Hippocampal formation (tissue), 2 donors: ENCODE measurements at places on chromosomes 3 and 15.

DNA sequence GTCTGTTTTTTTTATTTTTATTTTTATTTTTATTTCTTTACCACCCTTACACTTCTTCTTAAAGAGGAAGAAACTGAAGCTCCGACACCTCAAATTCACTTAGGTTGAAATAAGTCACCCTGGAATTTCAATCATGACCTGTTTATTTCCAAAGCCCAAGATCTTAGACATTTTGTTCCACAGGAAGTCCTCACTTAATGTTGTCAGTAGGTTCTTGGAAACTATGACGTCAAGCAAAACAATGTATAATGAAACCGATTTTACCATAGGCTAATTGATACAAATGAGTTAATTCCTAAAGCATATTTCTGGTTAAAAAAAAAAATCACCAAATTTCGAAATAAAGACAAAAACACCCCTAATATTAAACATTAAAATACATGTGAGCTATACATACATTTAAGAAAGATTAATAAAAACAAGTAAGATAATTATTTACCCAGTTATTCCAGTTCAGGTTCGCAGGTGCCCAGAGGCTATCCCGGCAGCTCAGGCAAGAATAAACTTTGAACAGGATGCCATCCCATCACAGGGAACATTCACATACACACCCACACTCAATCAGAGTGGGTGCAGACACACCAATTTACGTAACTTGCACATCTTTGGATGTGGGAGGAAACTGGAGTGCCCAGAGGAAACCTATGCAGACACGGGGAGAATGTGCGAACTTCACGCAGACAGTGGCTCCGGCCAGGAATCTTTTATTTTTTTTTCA is 391.0 kb downstream of the RAP2B start:
- no peak for DNase-seq

GRCh38 chr15:68485721-68486360 is 53.9 kb upstream of the ITGA11 start:
- no peak for DNase-seq

DNA sequence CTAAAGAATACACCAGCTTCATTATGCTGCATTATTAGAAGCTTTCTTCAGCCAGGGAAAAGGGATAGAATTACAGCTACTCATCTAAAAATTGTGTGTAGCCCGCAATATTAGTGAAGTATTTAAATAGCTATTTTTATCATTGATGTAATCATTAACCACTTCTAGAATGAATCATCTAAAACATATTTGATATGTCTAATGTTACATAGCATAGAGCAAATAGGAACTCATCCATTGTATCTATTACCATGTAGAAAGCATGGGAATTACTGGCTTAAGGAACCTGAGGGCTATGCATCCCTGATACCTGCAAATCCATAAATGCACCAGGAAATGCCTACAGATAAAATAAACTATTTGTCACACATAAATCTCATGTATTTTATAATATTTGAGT is 54.5 kb upstream of the VGLL3 start:
- DNase-seq, result no peak

DNA sequence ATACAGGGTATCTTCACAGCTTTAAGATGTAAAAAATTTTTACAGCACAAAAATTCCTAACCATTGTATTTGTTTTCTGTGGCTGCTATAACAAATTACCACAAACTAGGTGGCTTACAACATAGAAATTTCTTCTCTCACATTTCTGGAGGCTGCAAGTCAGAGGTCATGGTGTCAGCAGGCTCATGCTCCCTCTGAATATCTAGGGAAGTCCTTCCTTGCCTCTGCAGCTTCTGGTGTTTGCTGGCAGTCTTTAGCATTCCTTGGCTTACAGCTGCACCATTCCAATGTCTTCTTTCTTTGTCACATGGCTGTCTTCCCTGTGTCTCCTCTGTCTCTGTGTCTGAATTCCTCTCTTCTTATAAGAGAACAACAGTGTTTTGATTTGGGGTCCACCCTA is 310.2 kb upstream of the SUCLG2 start:
- DNase-seq, result no peak

GRCh38 chr3:126136428-126137220 is 43.8 kb downstream of the ALDH1L1 start:
- no peak for DNase-seq

DNA sequence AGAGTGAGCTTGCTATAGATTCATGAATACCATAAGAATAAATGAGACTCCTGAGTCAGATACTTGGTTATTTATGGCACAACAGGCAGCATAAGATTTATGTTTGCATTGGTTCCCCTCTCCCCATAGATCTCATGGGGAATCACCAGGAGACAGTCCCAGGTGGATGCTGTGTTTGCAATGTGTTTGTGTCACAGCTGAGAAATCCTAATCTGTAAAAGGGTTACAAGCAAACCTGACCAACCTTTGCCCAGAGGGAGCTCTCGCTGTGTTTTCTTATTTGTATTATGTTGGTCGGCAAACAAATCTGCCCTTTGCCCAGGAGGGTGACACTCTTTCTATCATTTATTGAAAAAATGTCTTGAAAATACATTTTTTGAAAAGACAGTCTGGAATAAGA is 236.2 kb downstream of the ZPLD1 start:
- DNase-seq, result no peak

DNA sequence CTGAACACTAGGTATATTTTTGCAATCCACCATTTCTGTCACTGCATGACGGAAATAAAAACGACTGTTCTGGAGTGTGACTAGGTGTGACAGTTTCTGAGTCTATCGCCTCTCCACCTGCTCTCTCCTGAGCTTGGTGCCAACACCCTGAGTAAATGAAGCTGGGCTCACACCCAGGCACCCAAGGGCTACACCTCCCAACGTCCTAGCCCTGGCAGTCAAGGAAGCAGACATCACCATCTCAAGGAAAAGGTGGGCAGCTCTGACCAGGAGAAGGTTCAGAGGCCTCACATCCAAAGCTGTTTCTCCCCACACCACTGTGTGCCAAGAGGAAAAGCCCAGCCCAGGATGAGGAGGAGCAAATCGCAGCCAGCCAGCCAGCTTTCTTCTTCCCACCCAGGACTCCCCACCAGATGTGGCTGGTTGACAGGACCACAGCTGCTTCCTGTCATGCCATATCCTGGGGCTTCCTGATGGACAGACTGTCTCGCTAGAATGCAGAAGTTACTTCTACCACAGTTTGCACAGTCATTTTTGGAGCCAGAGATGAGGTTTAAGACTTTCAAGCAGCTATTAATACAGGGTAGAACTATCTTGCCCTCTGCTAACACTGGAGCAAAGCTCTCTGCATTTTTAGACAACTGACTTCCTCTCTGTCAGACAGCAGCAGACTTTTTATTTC is 3.3 kb downstream of the SCAMP2 start:
- peak; percentile 48 for DNase-seq
